Activated CD8-positive, alpha-beta T cell treated with anti-CD3 and anti-CD28 coated beads for 36 hours (primary cell): ENCODE measurements at places on chromosomes 1 and 21. TPM values are rescaled to one million over a fixed set of nuclear protein-coding genes. Genes with fewer than 3 reads are reported as not detected.

DNA sequence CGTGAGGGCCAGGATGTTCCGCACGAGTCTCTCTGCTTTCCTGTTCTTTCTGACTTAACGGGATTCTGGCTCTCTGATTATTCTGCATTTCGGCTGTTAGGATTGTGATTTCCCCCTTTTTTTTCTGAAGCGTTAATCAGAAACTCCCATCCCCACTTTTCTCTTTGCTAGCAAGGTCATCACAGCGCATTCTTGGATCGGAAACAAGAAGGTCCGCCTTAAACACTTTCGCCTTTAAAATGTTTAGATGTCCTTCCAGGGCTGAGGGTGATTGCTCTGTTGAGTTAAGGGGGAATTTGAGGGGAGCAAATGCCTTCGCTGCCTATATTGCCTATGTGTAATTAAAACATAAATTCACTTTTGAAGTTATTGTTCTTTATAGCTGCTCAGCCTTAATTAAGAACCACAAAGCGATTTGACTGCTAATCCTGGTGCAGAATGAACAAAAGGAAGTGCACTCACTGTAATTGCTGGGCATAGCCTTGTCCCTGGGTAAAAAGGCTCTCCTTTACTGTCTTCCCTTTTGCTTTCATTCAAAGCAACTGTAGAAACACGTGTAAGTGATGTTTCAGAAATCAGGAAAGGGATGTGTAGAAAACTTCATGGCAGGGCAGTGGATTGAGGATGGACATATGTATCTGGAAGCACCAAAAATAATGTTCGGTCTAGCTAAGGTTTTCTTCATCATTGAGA, 1.2 kb downstream of the LAMC1 start:
- peaks cover 18% of the 10 kb centered on the region for H3K4me1 ChIP-seq
- no peak for DNase-seq
- H3K36me3 ChIP-seq, result no peaks in the 10 kb centered on the region
- H3K27ac ChIP-seq, result no peak overlapping the region
- peak overlapping the region; percentile 70 for H3K4me3 ChIP-seq

- DNase-seq, result no peak
- peaks cover 2% of the 10 kb centered on the region for H3K27me3 ChIP-seq
- H3K4me1 ChIP-seq, result no peaks in the 10 kb centered on the region
- no peak overlapping the region for H3K4me3 ChIP-seq
Observed at GRCh38 chr1:186950547-186950946, 121.8 kb downstream of the PLA2G4A start.

The GNAT2 gene
- total RNA-seq, result 0.81 TPM

The COL6A2 gene
- 25.3 TPM for total RNA-seq
